ENCODE measurements at places on chromosomes 3 and 15.

- DNase-seq: no peak
These were observed 87.8 kb upstream of the MDFIC2 start for GRCh38 chr3:70400194-70400593.

DNA sequence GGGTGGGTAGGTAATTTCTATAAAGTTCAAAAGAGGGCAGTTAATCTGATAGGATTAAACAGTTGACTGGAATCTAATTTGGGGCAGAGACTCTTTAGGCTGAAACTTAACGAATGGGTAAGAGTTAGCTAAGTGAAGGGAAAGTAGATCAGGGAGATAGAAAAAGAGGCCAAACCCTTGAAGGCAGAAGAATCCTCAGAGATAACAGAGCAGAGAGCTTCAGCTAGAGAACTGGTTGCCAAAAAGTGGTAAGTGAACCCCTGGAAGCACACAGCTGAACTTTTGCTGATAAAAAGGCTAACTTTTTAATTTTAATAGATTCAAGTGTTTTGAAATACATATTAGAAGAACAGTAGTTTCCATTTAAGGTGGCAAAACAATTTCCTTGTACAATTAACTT lies 99.2 kb downstream of the FHIT start:
- DNase-seq: no peak

GRCh38 chr15:68417897-68418296 lies 14.1 kb downstream of the ITGA11 start:
- DNase-seq: no peak

- DNase-seq: peak; percentile 92
These were observed 153.1 kb downstream of the PEAK1 start for GRCh38 chr15:77266708-77267386.

GRCh38 chr3:35772381-35773015 lies 133.2 kb downstream of the ARPP21 start:
- DNase-seq: no peak

GRCh38 chr3:195260280-195260905 lies 10.6 kb downstream of the XXYLT1 start:
- DNase-seq: no peak
